HepG2 (cell line): ENCODE measurements at places on chromosomes 5 and 9. TPM values are rescaled to one million over a fixed set of nuclear protein-coding genes. Genes with fewer than 3 reads are reported as not detected.

RNF183 gene
- 0.13 TPM in 1 of 2 replicates, not detected in the other for total RNA-seq

TMEM232 gene
- 0.27 and 0.71 TPM in 2 replicates for total RNA-seq

NSD1 gene
- 0.09 and 0.18 TPM in 2 replicates for total RNA-seq

ADAMTS2 gene
- total RNA-seq, result 0.18 and 0.24 TPM in 2 replicates

MARCOL gene
- total RNA-seq, result not detected in 2 replicates

CDKN2A gene
- total RNA-seq, result 4.2 TPM in 2 replicates

PAEP gene
- total RNA-seq, result 0.38 and 0.75 TPM in 2 replicates

GHR gene
- total RNA-seq, result not detected in 2 replicates

RFESD gene
- 1.2 and 2.2 TPM in 2 replicates for total RNA-seq

TMEM38B gene
- 26.0 and 32.4 TPM in 2 replicates for total RNA-seq

LCNL1 gene
- total RNA-seq, result not detected in 2 replicates

FOXI1 gene
- not detected in 2 replicates for total RNA-seq

FAM153A gene
- not detected in 2 replicates for total RNA-seq

MLLT3 gene
- 12.3 and 18.5 TPM in 2 replicates for total RNA-seq

PCDHB13 gene
- 0.52 and 0.80 TPM in 2 replicates for total RNA-seq

SMIM33 gene
- not detected in 2 replicates for total RNA-seq
